Esophagus muscularis mucosa (tissue), 4 donors: ENCODE measurements at places on chromosomes 1 and 21. TPM values are rescaled to one million over a fixed set of nuclear protein-coding genes. Genes with fewer than 3 reads are reported as not detected.

DNA sequence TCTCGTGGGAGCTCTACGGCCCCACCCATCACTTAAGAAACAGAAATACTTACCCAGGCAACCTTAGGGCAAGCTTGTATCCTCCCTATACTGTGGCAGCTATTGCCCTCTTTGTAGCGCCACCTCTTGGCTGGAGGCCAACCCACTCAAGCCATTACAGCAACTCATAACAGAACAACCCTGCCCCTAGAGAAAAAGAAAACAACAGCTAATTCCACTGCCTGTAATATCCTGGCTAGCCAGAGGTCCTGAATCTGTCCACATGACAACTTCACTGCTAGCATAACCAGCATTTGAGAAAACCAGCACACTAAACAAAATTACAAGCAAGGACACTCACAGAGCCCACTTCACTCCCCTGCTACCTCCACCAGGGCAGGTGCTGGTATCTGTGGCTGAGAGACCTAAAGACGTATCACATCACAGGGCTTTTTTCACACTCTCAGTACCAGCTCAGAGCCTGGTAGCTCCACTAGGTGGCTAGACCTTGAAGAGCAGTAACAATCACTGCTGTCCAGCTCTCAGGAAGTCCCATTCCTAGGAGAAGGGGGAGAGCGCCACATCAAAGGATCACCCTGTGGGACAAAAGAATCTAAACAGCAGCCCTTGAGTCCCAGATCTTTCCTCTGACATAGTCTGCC is 14.5 kb upstream of the MX1 start:
- H3K27ac ChIP-seq, result no peak overlapping the region
- no peak overlapping the region for H3K4me3 ChIP-seq
- H3K4me1 ChIP-seq, result no peaks in the 10 kb centered on the region
- no peak for DNase-seq
- H3K36me3 ChIP-seq, result peaks cover 32% of the 10 kb centered on the region

DNA sequence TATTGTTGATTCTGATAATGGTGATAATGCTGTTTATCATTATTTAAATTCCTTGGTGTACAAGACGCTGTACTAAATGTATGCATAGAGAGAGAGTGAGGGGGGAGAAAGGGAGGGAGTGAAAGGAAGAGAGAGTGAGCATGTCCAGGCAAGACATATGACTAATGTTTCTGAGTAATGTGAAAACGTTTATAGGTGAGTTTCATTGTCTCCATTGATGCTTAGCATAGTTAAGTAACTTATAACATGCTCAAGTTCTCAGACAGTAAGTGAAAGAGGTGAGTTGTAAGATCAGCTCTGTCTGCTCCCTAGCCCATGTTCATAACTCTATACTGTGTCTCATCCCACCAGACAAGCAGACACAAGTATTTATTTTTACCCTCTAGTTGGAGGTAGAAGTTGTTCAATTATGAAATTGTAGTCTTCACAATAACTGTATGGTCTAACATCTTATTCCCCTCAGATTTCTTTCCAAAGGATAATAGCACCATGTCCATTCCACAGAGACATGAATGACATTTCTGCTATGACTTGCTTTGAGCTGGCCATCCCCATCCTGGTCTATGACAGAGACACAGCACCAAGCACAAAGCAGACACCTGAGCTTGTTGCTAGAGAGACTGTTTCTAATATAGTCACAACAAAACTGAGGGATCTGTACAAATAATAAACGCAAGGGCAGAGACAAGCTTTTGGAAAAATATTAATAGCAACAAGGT is 285.1 kb downstream of the CACNA1E start:
- H3K4me1 ChIP-seq, result no peaks in the 10 kb centered on the region
- H3K27me3 ChIP-seq, result no peaks in the 10 kb centered on the region
- H3K36me3 ChIP-seq, result no peaks in the 10 kb centered on the region
- H3K27ac ChIP-seq, result no peak overlapping the region
- DNase-seq, result no peak
- H3K4me3 ChIP-seq, result no peak overlapping the region

DNA sequence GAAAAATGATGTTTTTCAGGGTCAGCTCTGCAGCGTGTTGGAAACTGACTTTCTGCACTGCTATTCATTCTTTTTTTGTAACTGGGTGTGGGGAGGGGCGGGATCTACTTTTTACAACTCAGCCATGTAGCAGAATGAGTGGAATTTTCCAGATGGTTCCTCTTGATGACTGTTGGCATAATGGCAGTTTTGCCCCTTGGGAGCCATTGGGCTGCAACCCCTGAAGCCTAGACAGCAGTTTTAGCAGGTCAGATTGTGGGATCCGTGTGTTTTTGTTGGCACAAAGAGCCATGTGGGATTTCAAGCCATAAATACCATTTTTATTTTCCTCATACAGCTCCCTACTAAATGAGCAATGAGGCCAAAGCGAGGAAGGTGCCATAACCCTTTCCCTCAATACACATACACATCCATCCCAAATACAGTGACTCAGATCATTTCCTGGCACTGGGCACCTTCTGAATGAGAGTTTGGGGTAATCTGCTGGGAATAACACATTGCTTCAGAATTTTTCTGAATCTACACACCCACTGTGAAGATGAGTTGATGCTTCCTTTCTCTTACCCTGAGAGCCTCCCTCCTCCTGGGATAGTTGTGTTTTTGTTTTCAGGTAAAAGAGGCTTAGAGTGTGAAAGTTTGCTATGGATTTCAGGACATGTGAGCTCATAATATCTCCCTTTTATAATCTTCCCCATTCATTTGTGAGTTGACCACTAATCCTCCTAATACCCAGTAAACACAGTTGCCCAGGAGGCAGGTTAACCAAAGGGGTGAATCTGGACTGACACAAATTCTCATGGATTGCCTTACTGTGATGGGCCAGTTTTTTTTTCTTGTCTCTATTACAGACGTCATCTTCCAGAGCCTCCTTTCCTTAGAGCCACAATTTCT is 13.1 kb downstream of the S100A10 start:
- H3K36me3 ChIP-seq, result peaks cover 49% of the 10 kb centered on the region
- H3K27ac ChIP-seq, result peak overlapping the region; percentile 16
- DNase-seq, result no peak
- H3K4me1 ChIP-seq, result peaks cover 45% of the 10 kb centered on the region

DNA sequence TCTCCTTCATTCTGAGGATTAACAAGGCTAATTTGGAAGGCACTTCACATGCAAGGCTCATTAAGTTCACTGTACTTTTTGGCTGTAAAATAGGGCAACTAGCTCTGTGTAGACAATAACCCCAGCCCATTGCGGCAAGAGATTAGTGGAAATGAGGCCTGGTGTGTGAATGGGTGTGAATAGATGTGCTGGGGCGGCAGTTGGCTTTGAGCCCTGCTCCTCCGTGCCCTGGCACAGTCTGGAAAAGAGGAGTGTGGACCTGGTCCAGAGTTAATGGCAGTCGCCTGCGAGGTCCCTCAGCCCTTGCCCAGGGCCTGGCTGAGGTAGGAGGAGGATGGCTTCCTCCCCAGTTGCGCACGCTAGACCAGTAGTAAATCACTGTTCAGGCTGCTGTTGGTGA is 4.8 kb downstream of the KISS1 start:
- peaks cover 12% of the 10 kb centered on the region for H3K27me3 ChIP-seq
- no peak overlapping the region for H3K4me3 ChIP-seq
- no peaks in the 10 kb centered on the region for H3K36me3 ChIP-seq
- no peak overlapping the region for H3K27ac ChIP-seq
- H3K4me1 ChIP-seq, result no peaks in the 10 kb centered on the region

DNA sequence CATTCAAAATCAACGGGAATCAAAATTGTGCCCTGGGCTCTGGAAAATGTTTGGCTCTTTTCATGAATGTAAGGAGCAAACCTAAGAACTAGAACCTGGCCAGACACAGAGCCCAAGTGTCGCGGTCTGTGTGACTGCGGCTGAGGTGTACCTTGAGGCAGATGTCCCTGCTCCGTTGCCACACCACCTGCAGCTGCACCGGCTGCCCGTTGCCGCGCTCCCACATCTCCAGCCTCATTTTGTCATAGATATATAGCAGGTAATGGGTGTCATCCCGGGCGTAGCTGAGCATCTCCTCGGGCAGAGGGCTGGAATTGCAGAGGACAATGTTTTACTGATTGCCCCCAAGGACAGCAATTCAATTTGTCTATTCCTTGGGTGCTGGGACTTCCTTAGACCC is 18.7 kb downstream of the EXOSC10 start:
- H3K4me1 ChIP-seq, result no peaks in the 10 kb centered on the region
- no peak overlapping the region for H3K27ac ChIP-seq
- H3K36me3 ChIP-seq, result peaks cover 77% of the 10 kb centered on the region
- DNase-seq, result no peak
- no peak overlapping the region for H3K4me3 ChIP-seq

DNA sequence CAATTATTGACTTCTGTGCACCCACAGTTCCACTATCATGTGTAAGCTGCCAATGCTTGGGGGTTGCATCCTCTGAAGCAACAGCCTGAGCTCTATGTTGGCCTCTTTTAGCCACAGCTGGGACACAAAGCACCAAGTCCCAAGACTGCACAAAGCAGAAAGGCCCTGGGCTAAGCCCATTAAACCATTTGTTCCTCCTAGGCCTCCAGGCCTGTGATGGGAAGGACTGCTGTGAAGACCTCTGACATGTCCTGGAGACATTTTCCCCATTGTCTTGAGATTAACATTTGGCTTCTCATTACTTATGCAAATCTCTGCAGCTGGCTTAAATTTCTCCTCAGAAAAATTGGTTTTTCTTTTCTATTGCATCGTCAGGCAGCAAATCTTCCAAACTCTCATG is 123.7 kb upstream of the DEPDC1 start:
- peaks cover 15% of the 10 kb centered on the region for H3K4me1 ChIP-seq
- H3K4me3 ChIP-seq, result no peak overlapping the region
- DNase-seq, result no peak
- H3K27me3 ChIP-seq, result no peaks in the 10 kb centered on the region

DNA sequence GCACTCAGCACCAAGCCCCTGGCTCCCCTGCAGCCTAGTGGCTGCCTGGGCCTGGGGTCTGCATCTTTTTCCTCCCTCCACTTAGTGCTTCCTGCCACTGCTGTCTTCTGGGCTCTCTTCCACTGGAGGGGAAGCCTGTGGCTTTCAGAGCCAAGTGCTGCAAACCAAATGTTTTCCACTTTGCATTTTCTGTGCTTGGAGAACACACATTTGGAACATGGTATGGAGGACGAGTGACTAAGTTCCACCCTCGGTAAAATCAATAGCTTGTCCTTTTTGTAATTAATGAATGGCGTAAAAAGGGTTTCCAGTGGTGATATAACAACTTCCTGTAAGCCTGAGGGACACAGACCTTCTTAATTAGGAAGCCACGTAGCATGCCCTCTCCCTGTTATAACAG is 10.1 kb upstream of the GPR153 start:
- no peaks in the 10 kb centered on the region for H3K36me3 ChIP-seq
- no peak overlapping the region for H3K27ac ChIP-seq
- H3K4me1 ChIP-seq, result peaks cover 7% of the 10 kb centered on the region
- DNase-seq, result no peak
- no peak overlapping the region for H3K4me3 ChIP-seq
- no peaks in the 10 kb centered on the region for H3K27me3 ChIP-seq

DNA sequence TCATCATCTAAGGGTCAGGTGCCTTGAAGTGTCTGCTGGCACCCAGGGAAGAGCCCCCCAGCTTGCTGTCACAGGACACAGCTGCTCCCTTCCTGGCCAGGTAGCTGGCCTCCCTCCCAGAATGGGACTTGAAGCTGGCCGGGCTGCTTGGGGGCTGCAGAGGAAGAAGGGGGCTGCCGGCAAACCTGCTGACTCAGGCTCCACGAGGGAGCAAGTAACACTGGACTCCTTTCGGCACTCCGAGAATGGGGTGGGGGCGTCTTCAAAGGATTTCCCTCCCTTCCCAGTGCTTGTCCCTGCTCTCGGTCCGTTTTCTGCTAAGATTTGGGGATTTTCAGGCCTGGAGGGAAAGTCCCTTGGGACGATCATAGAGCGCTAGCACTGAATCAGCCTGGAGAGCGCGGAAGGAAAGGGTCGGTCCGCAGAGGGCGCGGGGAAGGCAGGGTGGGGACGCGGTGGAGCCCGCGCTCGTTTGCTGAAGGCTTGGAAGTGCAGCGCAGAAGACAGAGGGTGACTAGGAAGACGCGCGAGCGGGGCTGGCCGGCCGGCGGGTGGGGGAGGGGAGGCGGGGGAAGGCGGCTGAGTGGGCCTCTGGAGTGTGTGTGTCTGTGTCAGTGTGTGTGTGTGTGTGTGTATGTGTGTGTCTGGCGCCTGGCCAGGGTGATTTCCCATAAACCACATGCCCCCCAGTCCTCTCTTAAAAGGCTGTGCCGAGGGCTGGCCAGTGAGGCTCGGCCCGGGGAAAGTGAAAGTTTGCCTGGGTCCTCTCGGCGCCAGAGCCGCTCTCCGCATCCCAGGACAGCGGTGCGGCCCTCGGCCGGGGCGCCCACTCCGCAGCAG is at the start of gene CSF1:
Gene CSF1 (plus strand): TSS at position 727 of the 840 bp plus-strand sequence. CDS start 175 bp downstream, outside the sequence.
- no peaks in the 10 kb centered on the region for H3K27me3 ChIP-seq
- H3K4me1 ChIP-seq, result peaks cover 53% of the 10 kb centered on the region
- H3K36me3 ChIP-seq, result peaks cover 12% of the 10 kb centered on the region
- H3K4me3 ChIP-seq, result peak within 1 kb of the TSS; percentile 79
- H3K27ac ChIP-seq, result peak within 1 kb of the TSS; percentile 84

- DNase-seq, result no peak
- no peak overlapping the region for H3K4me3 ChIP-seq
- no peaks in the 10 kb centered on the region for H3K36me3 ChIP-seq
- H3K27ac ChIP-seq, result no peak overlapping the region
- H3K4me1 ChIP-seq, result no peaks in the 10 kb centered on the region
- H3K27me3 ChIP-seq, result no peaks in the 10 kb centered on the region
Measured at GRCh38 chr1:2985067-2985561, 36.2 kb upstream of the ACTRT2 start.

DNA sequence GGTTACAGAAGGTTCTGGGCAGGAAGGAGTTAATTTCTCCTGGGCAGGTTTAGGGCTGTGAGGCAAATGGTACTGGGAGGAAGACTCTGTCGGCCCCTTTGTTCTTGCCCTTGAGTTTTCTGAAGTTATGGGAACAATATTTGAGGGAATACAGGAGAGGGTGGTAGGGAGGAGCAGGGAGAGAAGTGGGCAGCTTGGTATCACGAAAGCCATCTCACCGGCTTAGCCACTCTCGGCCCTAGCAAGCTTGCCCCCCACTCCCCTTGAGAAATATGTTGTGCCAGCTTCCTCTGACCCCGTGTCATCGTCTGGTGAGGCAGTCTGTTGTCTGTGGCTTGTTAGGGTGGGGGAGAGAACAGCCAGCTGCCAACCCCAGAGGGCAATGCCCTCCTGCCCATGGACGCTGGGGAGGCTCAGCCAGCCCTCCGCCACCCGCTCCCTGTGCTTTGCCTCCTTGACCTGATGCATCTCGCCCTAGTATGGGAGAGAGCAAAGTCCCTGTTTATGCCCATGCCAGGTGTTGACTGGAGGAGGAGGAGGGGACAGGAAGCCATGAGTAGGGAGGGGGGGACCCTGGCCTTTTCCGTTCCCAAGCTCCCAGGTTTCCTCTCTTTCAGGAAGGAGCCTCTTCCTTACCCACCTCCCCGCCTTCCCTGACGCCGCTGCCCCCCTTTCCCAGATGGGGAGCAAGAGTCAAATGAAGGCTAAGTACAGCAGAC is 1.2 kb downstream of the EFNA1 start:
- peak overlapping the region; percentile 71 for H3K4me3 ChIP-seq
- no peak for DNase-seq
- peaks cover 29% of the 10 kb centered on the region for H3K36me3 ChIP-seq
- peak overlapping the region; percentile 85 for H3K27ac ChIP-seq

- H3K4me1 ChIP-seq, result no peaks in the 10 kb centered on the region
- no peak for DNase-seq
- H3K27ac ChIP-seq, result no peak overlapping the region
- no peaks in the 10 kb centered on the region for H3K36me3 ChIP-seq
Measured at GRCh38 chr1:7616076-7616832, 154.8 kb upstream of the VAMP3 start.

- peaks cover 84% of the 10 kb centered on the region for H3K27me3 ChIP-seq
- no peaks in the 10 kb centered on the region for H3K36me3 ChIP-seq
- no peaks in the 10 kb centered on the region for H3K4me1 ChIP-seq
- H3K27ac ChIP-seq, result no peak overlapping the region
- H3K4me3 ChIP-seq, result no peak overlapping the region
Measured at GRCh38 chr1:29518183-29518835, 282.0 kb downstream of the PTPRU start.

Gene ACTL8
- not detected for total RNA-seq

Gene FRRS1
- 5.0 TPM for total RNA-seq
